ENCODE measurements at places on chromosomes 13 and 19.

DNA sequence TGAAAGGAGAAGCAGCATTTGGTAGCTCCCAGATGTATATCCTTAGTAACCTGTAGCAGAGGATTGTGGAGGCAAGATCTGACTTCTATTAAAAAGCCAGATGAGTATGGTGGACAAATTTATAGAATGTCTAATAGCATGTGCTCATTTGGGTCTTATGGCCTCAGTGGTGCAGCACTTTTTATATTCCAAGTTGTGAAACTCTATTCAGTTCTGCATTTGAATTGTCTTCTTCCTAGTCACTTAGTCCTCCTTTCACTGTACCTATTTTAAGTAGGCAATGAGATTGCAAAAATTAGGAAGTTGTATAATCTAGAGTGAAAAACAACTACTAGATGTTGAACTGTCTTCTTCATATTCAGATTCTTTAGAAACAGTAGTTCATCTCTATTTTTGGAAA lies 412.5 kb upstream of the PCDH9 start:
- no peak for DNase-seq

- DNase-seq = no peak
These were observed 2.7 kb upstream of the ZFP82 start for GRCh38 chr19:36420961-36421748.

- no peak for DNase-seq
These were observed 71.8 kb upstream of the LRCH1 start for GRCh38 chr13:46481166-46481565.

DNA sequence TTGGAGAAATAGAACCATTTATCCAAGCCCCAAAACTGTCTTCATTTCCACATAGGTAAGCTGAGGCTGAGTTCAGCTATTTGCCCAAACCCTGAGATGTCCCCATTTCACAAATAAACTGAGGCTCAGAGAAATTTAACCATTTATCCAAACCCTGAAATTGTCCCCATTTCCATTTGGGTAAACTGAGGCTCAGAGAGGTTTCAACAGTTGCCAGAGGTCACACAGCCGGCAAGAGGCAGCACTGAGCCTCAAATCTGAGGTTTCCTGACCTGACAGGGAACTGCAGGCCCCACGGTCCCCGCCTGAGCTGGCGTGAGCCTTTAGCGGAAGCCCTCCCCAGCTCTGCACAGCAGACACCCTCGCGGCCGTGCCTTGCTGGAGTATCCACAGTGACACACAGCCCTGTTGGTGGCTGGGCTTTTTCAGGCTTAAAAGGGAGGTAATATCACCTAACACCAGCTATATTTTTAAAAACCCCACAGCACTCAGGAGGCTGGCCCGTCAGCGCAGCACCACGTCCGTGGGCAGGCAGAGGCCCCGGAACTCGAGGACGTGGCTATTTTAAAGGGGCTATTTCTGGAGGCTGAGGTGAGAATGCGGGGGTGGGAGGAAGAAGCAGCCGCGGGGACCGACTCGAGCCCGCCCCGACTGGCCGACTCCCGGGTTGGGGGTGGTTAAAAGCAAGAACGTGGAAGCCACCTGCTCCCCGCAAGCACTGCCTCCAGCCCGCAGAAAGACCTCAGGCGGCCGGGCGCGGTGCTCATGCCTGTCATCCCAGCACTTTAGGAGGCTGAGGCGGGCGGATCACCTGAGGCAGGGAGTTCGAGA lies 18.5 kb downstream of the PTPRS start:
- no peak for DNase-seq

GRCh38 chr19:23273022-23273589 lies 22.9 kb upstream of the ZNF724 start:
- DNase-seq = no peak

DNA sequence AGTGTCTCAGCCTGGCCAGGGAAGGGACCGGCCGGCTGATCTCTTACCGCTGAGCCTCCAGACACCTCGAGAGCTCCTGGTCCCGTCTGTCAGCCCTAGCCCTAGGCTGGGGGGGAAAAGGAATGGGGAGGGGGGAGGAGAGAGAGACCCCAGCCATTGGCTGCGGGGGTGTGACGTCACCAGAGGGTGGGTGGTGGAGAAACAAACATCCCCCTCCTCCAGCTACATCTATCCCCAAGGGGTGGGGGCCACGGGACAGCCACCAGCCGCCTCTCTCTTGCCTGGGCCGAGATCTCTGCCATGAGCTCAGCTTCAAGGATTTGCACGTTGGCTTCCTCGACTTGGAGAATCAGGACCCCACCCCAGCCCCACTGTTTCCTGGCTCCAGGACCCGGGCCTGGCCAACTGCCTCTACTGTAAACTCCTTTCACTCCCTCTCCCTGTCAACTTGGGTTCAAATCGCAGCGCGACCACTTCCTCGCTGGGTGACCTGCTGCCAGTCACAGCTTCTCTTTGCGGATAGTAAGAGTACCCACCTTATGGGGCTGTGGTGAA lies at the start of gene PRX:
Gene PRX, minus strand, starts transcription at position 88 of the 555 bp plus-strand sequence. CDS start 5,446 bp downstream, outside the sequence.
- no peak for DNase-seq

GRCh38 chr19:29745253-29745652 lies 30.2 kb upstream of the C19orf12 start:
- no peak for DNase-seq

DNA sequence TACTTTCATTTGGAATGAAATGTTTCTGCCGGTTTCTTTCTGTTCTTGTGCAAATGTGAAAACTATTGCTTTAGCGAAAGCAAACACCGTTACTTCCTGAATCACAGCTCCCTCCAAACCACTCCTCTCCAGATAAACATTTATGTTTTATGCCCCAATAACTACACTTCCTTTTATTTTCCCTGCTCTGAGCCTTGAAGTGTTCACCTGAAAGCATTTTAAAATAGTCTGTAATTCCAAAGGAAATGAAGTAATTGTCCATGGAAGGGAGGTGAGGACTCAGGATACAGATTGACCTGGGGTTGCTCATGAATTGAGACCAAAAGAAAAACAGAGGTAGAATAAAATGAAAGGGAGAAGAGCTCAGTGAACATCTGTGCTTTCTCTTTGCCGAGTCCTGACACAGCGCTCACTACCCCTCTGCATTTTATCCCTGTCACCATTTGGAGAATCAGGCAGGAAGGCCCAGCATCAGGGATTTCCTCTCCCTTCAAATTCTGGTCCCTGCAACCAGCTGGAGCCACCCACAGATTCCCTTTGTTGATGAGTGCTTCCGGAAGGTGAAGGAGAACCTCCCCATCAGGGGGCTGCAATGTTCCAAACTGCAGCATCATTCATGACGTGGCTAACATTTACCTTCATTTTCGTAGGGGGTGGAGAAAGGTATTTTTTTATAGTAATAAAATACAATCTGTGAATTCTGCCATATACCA lies 171.9 kb downstream of the ITGBL1 start:
- DNase-seq = no peak

GRCh38 chr13:27007166-27007565 lies 164.4 kb downstream of the USP12 start:
- DNase-seq = no peak

GRCh38 chr13:112187527-112188297 lies 120.8 kb downstream of the SOX1 start:
- no peak for DNase-seq

DNA sequence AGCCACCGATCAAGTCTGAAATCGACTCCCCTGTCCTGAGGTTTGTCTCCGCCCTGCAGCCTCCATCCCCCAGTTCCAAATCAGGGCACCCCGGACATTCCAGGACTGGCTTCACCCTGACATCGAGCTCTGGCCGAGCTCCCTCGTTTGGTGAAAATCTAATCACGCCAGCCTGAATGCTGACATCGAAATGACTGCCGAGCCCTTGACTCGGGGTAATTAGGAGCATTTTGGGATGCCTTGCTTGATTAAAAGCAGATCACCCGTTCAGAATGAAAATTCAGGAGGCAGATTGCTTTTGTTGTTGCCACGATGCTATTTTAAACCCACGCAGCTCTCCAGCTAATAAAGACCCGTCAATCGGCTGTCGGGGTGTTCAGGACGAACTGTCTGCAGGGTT lies 34.3 kb downstream of the ZNRF4 start:
- DNase-seq = no peak

- DNase-seq = no peak
These were observed 1.3 kb upstream of the ZSCAN22 start for GRCh38 chr19:58325311-58326022.

DNA sequence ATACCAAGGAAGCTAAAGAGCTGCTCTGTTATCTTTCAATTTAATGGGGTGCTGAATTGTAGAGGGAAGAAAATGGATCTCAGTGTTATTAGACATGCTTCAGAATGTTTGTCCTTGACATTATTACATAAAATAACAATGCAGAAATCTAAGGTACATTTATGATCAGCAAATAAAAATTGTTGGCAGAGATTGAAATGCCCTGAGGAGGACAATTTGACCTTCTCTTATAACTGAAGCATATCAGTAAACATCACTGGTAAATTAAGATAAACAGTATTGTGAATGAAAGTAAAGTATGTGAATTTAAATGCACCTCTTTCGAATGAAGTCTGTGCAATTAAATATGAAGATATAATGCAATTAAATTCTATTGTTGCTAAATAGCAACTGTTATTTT lies 1362.1 kb upstream of the ATXN8OS start:
- no peak for DNase-seq

DNA sequence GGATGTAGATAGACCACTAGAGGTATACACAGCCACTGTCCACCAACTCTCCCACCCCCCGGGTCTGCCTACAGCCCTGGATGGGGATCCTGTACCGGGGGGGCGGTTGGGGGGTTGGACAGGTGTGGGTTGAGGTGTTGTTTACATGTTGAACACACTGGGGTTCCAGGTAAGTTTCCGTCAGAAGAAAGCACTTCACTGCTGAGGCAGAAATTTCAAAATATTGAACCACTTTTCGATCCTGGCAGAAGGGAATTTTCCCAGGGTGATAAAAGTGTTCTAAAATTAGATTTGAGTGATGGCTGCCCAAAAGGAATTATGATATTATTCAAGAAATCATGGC lies 6.6 kb upstream of the CEACAM16 start:
- no peak for DNase-seq

- no peak for DNase-seq
These were observed 197.1 kb downstream of the ITGBL1 start for GRCh38 chr13:101649488-101650126.

DNA sequence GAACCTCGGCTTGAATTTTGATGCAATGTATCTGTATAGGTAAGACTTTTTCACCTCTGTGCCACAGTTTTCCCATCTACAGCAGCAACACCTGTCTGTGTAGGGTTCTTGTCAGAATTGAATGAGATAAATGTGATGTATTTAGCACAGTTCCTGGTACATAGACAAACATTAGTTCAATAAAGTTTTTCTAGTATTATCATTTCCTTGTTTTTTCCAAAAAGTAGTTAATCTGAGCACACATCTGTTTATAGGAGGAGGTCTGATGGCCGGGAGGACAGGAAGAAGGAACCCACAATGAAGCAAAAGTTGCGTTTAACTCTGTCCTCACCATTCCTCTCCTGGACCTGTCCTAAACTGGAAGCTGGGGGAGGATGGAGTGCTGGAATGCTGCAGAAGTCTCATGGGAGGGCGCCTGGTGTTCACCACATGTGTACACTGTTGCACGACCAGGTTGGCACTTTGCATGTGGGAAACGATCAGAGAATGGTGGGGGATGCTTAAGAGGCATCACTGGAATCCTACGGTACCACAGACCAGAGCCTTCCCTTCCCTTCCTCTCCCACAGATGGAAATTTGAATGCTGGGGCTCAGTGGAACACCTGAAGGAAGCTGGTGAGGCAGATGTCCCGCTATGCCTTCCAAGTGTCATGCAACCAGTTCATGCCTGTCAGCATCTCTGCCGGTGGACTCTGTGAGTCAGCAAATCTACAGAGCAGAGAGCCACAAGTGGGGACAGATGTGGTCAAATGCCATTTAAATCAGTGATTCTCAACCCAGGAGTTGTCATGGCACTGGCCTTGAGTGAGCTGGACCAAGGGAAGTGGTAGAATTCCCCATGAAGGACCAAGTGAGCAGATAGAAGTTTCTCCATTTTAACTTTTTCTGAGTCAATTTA lies 315.6 kb downstream of the DLEU7 start:
- DNase-seq = no peak

- no peak for DNase-seq
These were observed 150.2 kb downstream of the NBEA start for GRCh38 chr13:35092251-35092650.

Measured in stimulated activated CD4-positive, alpha-beta T cell treated with anti-CD3 and anti-CD28 coated beads, TNF-alpha, amount 100 ng/mL, for 48 hours (primary cell).